Activated T-helper 1 cell treated with anti-CD3 and anti-CD28 coated beads, Interleukin-12 subunit alpha, Interleukin-12 subunit beta, Interleukin-2, Interleukin-4 antibody, amounts not matched to agents 30 ng/mL and 10 ng/mL and 1 ng/mL, durations not matched to agents 14 hours and 24 hours and 36 hours (primary cell): ENCODE measurements at places on chromosomes 2 and 18.

DNA sequence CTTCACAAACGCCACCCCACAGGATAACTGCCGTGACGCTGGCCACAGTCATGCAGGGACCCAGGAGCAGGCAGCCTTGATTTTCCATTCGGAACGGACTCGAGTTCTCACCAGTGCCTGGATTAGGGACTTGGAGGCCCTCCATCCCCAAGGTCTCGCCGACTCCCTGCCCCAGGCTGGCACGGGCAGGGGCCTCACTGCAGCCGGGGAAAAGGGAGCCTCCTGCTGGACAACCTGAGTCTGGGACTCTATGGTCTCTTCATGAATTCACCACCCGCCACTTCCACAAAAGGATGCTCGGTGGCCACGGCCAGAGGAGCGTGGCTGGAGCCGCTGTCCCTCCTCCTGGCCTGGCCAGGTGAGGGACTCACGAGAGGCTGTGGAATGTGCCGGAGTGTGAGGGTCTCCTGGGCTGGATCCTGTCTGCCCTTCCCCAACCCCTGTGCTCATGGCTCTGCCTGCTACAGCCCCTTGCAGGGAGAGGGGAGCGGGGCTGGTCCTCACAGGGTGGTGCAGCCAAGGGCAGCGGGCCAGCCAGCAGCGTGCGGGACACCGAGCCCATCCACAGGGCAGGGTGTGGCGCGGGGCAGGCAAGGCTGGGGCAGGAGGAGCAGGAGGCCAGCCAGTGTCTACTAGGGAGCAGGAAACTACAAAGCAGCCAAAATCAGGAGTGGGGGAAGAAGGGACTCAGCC lies 42.3 kb downstream of the AQP12A start:
- DNase-seq = no peak

DNA sequence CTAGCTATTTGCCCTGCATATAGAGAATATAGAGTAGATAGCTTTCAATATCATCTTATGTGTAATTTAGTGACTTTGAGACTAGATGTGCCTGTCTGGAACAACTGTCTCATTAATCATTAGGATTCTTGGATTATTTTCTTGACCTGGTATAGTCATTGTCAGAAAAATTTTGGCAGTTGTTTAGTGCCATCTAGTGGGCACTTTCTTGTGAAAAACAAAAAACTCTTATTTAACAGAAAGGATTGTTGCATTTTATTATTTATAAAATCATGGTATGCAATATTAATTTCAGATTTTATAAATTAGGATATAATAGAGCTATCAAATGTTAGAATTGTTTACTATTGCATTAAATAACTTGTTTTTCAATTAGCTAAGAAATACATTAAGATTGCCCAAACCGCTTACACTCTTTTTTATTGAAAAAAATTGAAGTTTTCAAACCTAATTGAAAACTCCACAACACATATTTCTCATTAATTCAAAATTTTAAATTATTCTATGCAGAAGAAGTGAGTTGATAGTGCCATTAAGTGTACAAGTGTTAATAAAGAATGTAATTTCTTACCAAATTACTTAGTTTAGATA lies 80.3 kb downstream of the DYNAP start:
- no peak for DNase-seq

DNA sequence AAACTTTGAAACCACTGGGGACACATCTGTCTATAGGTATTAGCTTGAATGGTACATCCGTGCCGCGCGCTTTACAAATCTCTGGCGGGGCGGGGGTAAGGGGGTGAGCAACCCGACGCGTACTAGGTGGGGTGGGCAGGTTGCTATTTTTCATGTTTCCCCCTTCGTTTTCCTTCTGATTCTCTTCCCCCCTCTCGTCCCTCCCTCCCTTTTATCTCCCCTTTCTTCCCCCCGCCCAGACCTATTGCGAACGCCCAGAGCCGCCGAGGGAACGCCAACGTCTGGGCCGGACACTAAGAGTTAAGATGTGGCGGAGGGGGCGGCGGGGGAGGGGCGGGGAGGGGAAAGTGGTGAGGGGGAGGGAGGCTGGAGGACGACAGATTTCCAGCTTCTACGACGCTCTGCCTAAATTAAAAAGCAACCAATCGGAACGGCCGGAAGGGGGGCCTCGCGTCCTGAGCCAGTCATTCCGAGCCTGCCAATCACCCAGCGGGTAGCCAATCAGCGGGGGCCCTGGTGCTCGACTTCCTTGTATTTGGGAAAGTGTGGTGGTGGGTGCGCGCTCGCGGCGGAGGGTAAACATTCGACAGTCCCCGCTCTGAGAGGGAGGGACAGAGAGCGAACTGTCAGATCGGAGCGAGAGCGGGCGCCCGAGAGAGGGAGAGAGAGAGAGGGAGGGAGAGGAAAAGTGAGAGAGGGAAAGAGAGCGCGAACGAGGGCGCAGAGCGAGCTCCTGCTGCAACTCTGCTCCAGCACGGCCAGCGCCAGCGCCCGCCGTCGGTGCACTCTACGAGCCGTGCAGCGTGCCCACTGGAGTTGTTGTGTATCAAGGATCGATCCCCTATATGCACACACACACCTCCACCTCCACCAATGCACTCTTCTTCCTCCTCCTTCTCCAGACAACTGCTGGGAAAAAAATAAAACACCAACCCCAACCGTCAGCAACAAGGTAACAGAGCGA lies at the start of gene POU3F3:
TSS of gene POU3F3 (plus strand) at position 582 of the 964 bp plus-strand sequence. CDS start 1,396 bp downstream, outside the sequence.
- no peak for DNase-seq

GRCh38 chr2:201790291-201790690 lies 9.6 kb upstream of the ALS2 start:
- no peak for DNase-seq

- no peak for DNase-seq
These were observed 127.5 kb downstream of the SS18 start for GRCh38 chr18:25962919-25963318.
